Epithelial cell of esophagus (primary cell): ENCODE measurements at places on chromosomes 11 and 22.

- DNase-seq = no peak
These were observed 810 bp downstream of the APOA1 start for GRCh38 chr11:116836632-116836991.

DNA sequence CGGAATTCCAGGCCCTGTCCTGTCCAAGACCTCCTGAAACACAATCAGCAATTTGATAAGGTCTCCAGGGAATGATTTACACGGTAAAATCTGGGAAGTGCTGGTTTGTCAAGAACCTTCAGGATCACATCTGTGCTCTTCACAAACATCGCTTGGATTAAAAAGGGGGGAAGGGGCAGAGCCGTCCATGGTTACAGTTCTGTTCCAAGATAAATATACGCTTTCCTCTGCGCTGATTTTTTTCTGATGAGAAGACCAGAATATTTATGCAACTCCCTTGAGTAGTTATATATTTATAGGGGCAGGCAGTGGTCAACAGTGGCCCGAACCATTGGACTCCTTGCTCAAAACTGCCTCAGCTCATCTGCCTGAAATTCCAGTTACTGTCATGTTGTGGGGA lies 9.2 kb upstream of the APOL5 start:
- DNase-seq = no peak

GRCh38 chr11:72225411-72225951 lies 914 bp downstream of the INPPL1 start:
- no peak for DNase-seq

GRCh38 chr11:11583801-11584529 lies 37.8 kb downstream of the GALNT18 start:
- DNase-seq = no peak

GRCh38 chr22:36377022-36377631 lies 10.6 kb downstream of the MYH9 start:
- DNase-seq = no peak

GRCh38 chr22:48185071-48186055 lies 1422.9 kb downstream of the TBC1D22A start:
- DNase-seq = no peak

DNA sequence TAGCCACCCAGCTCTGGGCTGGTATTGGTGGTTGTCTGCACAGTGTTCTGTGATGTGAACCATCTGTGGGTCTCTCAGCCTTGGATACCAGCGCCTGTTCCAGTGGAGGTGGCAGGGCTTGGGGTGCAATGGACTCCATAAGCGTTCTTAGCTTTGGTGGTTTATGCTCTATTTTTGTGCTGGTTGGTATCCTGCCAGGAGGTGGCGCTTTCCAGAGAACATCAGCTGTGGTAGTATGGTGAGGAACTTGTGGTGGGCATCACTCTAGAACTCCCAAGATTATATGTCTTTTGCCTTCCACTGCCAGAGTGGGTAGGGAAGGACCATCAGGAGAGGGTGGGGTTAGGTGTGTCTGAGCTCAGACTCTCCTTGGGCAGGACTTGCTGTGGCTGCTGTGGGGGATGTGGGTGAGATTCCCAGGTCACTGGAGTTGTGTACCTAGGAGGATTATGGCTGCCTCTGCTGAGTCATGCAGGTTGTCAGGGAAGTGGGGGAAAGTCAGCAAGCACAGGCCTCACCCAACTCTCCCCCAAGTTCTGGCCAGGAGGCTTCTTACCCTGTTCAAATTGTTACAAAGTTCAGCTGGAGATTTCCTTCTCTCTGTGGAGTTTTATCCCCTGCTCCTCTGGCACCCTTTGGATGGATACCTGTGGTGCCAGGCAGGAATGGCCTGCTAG lies 47.2 kb downstream of the MRGPRX2 start:
- no peak for DNase-seq

DNA sequence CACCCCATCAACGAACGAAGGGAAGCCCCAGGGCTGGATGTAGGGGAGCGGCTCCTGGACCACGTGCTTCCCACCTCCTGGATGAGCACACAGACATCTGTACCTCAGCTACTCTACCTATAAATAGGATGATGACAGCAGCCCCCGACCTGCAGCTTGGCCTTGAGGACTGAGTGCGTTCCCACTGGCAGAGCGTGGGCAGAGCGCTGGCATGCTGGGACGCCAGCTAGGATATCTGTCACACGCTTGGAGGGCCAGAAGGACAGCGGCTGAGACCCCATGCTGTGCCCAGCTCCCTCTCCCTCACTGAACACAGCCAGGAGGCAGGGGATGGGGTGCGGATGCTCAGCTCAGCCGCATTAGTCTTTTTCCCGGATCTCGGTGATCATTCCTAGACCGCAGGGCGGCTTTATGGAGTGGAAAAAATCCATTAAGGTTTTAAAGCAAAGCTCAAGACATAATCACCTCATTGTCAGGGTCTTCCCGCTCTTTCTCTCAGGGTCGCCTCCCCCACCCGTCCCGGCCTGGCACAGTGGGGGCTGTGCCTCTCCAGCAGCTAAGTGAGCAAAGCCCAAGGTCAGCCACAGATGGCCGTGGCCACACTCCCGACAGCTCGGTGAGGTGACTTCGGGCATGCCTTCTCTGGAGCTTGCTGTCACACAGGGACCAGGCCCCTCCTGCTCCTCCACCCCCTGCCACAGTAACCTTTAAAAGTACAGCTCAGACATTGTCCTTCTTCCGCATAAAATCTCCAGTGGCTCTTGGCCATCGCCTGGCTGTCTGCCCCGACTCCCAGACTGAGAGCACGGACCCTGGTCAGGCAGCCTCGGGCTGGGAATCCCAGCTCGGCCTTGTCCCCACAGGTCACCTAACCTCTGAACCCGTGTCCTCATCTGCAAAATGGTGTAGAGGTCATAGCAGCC lies 69.6 kb upstream of the SHISAL1 start:
- DNase-seq = no peak

- peak; percentile 9 for DNase-seq
These were observed 718.8 kb upstream of the ARHGAP42 start for GRCh38 chr11:99968336-99968735.
